ENCODE measurements at places on chromosomes 1 and 21.
A peak's percentile ranks its signal among the peaks of the same experiment; 100 is the strongest.

GRCh38 chr1:71311376-71311775, 230.5 kb upstream of the ZRANB2 start:
- no peak for DNase-seq

GRCh38 chr1:219422811-219423598, 189.9 kb downstream of the ZC3H11B start:
- DNase-seq, result no peak

- no peak for DNase-seq
Measured at GRCh38 chr1:19512545-19512944, 27.2 kb upstream of the CAPZB start.

- no peak for DNase-seq
Measured at GRCh38 chr1:228072658-228073043, 9.9 kb upstream of the ARF1 start.

DNA sequence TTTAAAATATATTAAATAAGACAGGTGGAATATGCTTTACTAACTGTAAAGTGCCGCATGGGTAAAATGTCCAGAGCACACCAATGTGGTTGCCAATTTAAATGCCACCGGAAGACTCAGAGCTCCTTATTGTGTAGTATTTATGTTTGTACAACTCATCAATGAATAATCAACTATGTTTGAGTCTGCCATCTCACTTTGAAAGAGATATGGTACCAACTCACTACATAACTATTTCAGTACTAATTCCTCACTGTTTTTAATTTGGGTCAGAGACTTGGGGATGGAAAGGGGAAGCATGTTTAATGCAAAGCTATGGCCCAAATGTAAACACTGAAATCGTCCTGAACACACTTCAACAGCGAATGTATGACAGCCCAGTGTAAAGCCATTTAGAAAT, 144.8 kb downstream of the NR5A2 start:
- DNase-seq, result no peak

GRCh38 chr1:115284209-115284608, 53.8 kb downstream of the NGF start:
- no peak for DNase-seq

GRCh38 chr1:54312796-54313316, 93.3 kb downstream of the SSBP3 start:
- no peak for DNase-seq

DNA sequence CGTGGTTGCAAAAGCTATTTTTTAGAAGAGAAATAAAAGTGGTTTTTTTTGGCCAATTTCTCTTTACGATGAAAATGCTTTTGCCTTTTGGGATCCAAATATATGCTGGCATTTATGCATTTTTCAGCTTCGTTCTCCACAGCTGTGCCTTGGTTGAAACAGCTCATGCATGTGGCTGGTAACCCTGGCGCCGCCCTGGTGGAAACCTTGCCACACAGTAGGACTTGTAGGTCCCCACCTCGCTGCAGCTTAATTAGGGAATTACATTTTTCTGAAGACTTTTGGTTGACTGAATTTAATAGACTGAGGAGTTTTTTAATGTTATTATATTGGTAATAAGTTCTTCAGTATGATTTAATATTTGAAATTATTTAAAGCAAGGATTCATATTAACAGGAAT, 12.7 kb upstream of the PCP4 start:
- no peak for DNase-seq

DNA sequence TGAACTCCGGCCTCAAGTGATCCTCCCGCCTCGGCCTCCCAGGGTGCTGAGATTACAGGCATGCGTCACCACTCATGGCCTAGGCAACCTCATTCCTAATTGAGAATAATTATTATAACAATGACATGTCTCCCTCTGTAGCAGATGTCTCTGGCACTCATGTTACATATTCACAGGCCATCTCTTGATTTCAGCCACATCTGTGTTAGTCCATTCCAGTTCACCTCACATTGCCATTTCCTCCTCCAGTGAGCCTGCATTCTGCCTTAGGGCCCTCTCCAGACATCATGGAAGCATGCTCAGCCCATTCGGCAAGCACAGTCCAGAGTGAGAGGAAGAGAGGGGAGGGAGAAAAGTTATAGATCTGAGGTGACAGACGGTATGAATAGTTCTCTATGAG, 32.5 kb downstream of the CDKN2C start:
- no peak for DNase-seq

DNA sequence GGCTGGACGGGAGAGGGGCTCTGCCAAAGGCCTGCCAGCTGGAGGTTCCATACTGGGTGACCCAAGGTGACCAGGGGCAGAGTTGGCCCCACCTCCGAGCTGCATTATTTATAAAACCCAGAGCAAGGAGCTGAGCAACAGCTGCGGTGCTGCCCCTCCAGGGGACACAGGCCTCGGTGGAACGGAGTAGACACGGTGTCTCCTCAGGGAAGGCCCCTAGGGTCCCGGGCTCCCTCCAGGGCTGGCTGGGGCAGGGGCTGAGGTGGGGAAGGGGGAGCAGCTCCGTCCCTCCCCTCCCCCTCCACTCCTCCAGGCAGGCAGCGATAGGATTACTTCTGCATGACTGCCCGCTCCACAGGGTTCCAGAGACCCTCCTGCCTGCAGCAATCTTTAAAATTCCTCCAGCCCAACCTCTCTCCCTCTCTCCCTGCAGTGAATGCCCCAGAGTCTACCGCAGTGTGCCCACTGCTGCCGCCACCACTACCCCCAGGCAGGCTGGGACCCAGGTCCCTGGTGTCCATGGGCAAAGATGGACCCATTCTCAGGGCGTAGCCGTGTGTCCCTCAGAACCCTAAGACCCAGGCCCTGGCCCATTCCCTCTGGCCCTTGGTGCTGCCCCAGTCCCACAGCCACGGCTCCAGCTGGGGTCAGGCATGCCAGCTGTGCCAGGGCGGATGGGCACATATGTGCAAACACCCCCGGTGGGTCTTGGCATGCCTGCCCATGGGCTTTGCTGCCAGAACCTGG, 10.8 kb downstream of the AHDC1 start:
- no peak for DNase-seq

GRCh38 chr1:116062201-116062600, 49.0 kb upstream of the MAB21L3 start:
- no peak for DNase-seq

GRCh38 chr1:119302011-119302410, 66.6 kb upstream of the HAO2 start:
- DNase-seq, result no peak

- no peak for DNase-seq
Measured at GRCh38 chr1:156595016-156595415, 3.4 kb downstream of the NAXE start.

- DNase-seq, result no peak
Measured at GRCh38 chr21:16912075-16912474, 600.8 kb upstream of the CXADR start.

DNA sequence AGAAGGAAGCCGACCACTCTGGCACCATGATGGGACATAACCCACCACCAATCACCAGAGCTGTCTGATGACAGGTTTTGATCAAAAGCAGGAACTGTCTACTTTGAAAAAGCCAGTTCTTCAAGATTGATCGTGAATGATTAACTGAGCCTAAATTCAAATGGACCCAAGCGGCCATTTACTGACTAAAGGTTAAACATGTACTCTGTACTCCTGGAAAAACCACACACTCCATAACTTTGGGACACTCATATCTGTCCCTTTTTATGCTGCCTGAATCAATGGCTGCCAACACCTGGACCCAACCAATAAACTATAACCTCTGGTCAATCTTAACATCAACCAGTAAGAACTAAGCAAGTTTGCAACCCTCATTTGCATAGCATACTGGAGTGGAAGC, 206.6 kb downstream of the URB2 start:
- DNase-seq, result no peak

GRCh38 chr1:160402001-160402795, 1.8 kb downstream of the VANGL2 start:
- no peak for DNase-seq

DNA sequence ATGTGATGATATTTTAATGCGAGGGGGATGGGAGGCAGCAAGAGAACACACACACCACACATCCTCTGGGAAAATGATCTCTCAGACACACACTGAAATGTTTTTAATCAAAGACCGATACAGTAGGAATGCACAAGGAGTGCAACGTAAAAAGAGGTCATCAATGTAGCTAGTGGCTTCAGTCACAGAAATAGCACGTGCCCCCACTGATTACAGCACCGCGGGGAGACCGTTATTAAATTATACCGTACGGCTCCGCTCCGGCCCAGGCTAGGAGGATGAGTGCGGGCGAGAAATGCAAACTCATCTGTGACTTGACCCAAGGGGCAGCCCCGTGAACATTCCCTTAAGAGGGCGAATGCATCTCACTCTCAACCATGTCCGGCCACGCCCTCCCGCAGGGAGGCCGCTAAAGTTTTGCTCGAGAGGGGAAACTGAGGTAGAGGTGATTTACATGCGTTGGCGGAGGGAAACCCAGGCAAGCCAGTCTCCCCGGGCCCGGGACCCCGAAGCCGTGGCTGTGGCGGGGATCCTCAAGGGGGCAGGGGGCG, 552 bp downstream of the UBR4 start:
- peak; percentile 12 for DNase-seq

GRCh38 chr1:31122101-31122735, 56.7 kb upstream of the PUM1 start:
- no peak for DNase-seq

DNA sequence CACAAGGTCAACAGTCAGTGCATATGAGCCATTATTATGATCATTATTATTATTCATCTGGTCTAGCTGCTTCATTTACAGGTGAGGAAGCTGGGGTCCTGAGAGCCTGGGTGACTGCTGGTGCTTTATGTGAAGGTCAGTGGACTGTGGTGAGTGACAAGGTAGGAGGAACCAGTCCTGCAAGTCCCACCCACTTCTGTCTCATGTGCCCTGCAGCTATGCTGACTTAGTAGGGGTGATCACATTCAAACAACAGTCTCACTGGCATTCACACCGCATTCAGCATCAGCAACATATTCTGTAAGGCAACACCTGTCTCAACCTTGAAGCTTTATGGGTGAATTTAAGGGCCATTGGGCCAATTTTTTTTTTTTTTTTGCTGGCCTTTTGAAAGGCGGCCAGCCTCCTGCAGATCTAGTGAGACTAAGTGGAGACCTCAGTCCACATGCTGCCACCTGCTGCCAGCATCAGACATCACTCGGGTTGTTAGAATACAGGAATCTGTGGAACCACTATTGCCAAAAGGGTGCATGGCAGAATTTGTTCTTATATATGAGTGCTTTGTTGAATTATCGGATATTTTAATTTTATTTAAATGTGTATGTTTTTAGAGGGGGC, 59.9 kb upstream of the CACNA1E start:
- DNase-seq, result peak; percentile 46

DNA sequence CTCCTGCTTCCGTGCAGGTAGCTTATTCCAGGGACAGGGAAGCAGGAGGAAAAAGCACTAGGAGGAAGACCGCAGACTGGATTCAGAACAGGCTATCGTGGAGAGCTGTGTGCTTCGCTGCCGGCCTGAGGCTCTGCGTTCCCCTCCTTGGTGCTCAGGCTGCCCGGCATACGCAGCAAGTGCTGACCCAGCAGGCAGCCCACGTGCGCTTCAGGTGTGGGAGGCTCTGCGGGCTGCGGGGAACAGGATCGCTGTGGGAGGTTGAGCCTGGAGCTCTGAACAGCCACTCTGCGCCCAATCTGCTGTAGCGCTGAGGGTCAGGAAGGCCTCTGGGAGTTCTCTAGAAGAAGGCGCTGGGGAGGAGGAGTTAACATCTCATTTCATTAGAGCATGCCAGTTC, 27.9 kb downstream of the DOP1B start:
- no peak for DNase-seq

DNA sequence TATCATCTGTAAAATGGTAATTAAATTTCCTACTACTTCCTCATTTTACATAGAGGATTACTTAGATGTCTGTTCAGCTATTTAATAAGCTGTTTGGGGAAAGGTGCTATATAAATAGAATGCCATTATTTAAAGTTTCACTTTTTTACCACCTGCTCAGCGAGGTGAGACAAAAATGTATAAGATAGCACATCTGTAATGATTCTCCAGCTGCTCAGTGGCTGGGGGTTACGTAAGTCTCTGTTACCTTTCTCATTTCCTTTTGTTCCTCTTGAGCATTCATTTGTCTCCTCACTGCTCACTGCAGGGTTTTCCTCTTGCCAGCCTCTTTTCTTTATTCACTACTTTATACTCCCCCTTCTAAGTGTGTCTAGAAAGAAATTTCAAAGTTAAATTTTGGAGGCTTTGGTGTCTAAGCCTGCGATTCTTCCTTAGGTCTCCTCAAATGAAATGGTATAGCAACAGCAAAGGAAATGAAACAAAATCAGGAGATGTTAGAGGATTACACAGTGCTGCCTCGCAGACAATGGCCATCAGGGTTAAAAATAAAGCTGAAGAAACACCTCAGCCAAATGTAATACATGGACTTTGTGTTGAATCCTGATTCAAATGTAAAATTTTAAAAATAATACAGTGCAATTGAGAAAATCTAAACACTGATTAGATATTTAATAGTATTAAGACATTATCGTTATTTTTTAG, 6.8 kb downstream of the RGS8 start:
- DNase-seq, result no peak

GRCh38 chr1:108732398-108732797, 14.1 kb upstream of the STXBP3 start:
- no peak for DNase-seq

DNA sequence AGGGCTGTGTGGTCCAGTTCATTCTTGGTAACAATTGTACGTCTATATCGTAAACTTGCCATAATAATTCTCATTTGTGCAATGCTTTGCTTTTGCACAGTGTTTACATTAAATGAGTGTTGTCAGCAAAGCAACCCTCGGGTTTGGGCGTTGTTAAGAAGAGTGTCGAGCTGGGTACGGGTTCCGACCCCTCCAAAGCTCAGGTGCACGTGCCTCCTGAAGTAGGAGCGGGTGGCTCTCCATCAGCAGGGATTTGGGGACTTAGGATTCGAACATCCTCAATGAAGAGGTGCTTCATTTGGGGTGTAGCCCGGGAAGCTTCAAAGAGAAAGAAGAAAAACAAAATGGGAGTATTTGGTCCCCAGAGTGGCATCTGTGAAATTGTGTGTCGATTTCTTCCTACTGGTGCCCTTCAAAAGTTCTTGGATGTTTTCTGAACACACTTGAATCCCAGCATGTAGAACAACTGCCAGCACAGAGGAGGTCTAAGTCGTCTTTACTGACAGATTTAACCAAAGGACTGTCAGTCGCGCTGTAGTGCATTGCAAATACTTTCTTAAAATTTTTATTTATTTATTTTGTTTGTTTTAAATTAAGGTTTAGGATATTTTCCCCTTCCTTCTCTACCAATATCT, 1.1 kb downstream of the TRIM58 start:
- no peak for DNase-seq

DNA sequence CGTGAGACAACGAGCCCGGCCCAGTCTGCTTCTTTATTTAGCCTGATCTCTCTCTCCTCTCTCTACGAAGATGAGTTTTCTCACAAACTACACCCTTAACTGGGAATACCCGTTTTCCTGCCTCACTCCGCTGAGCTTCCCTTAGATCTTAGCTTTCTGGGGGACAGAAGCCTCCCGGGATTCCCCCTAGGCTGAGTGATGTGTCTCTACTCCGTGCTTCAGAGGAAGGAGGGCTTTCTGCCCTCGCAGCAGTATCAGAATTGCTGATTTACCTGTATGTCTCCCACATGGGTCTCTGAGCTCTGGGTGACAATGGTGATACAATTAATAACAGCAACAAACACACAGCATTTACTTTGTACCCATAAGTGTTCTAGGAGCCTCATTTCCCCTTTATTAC, 1.0 kb downstream of the ZBTB17 start:
- no peak for DNase-seq

- no peak for DNase-seq
Measured at GRCh38 chr1:221268295-221268694, 389.1 kb downstream of the HLX start.

GRCh38 chr1:44605914-44606615, 68.2 kb downstream of the TMEM53 start:
- DNase-seq, result no peak
